ENCODE measurements at places on chromosomes 1 and 21.

DNA sequence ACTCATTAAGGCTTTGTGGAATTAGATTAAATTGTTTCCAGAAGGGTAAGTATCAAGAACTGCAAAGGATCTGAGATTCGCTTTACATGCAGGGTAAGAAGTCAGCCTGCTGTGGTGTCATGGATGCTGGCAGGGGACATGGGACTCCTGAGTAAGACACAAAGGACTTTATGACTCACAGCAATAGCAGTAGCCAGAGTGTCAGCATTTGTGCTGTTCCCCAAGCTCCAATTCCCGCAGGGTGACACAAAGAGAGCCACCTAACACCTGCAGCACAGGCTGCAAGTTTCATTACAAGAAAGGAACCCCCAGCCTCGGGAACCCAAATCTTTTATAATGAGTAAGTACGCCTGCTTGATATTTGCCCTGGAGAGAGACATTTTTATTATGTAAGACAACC is 298.1 kb upstream of the POU3F1 start:
- DNase-seq: no peak

DNA sequence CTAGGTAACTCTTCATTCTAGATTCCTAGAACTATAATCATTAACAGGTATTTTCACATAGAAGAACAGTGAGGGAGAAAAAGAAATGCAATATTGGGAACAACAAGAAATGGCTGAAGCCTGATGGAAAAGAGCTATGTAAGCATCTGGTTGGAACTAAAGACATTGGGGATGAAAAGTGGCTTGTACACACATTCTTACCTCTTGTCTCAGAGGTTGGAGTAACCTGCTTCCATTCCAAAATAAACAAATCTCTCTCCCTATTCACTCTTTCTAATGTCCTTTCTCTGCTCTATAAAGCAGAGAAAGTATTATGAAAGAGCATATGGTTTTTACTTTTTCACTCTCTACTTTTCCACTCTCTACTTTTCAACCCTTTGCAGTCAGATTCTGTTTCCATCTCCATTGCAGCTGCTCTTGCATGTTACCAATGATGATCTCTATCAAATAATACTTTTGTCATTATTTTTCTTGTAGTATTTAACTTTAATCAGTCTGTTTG is 37.5 kb downstream of the CMPK1 start:
- DNase-seq: no peak

GRCh38 chr1:247908766-247909165 is 11.3 kb upstream of the OR2T8 start:
- no peak for DNase-seq

DNA sequence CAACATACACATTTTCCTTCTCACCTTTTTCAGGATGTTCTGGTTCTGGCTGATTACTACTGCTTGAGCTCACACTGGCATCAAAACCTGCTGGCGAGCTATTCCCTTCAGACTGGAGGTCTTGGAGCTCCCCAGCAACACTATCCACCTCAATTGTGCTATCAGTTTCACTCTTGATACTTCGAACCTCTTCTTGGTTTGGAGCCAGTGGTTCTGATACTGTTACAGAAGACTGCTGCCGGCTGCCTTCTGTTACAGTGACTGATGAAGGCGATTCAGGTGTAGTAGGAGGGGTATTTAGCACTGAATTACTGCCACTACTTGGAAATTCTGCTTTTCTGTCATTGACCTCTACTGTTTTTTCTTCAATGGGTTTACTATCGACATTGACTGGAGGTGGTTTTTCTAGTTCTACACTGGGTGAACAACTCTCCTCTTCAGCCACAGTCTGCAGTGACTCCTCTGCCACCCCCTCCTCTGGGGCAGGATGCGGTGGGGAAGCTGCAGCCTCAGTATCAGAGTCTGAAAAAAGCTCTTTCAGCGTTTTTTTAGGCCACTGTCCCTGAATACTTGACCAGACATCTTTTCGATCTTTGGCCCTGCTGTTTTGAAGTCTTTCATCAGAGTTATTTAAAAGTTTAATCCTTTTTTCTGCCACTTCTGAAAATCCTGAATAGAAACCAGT is 20.7 kb upstream of the RBM34 start:
- no peak for DNase-seq

Measured in effector memory CD8-positive, alpha-beta T cell (primary cell).